ENCODE measurements at places on chromosomes 7 and 10. TPM values are rescaled to one million over a fixed set of nuclear protein-coding genes. Genes with fewer than 3 reads are reported as not detected.

- no peak for DNase-seq
These were observed 88.4 kb upstream of the SAMD8 start for GRCh38 chr10:75023074-75023473.

MPP7 gene
- total RNA-seq = 79.4 TPM

- DNase-seq = no peak
These were observed 109.8 kb downstream of the MKX start for GRCh38 chr10:27635699-27636270.

DNA sequence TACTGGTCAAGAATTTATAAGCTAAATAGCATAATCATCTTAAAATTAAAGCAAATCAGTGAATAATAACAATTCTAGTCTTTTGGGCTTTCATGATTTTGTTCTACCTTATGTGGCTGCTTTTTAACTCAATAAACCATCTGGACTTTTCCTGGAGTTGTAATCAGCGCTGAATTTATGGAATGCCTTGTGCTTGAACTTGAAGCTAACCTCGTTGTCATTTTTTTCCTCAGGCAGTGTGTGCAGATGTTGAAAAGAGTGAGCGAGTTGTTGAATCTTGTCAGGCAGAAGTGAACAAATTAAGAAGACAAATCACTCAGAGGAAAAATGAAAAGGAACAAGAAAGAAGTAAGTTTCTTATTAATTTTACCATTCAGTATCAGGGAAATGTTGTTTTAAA, 29.5 kb downstream of the ABRAXAS2 start:
- DNase-seq = no peak

DNA sequence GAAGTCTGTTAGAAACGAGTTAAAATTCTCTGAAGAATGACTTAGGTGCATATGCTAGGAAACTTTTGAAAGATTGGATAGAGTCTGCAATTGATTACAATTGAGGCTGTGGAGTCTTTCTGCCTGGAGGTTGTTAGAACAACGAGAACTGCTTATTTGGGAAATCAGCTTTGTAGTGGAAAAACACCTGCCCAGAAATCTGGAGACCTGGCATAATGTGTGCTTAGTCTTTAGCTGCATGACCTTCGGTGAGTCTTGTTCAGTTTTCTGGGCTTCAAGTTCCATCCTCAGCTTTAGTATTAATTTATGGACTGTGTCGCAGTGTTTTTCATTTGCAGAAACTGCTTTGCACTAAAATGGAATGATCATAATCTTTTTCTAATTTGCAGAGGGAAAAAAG, 31.7 kb downstream of the CCNY start:
- DNase-seq = no peak

DNA sequence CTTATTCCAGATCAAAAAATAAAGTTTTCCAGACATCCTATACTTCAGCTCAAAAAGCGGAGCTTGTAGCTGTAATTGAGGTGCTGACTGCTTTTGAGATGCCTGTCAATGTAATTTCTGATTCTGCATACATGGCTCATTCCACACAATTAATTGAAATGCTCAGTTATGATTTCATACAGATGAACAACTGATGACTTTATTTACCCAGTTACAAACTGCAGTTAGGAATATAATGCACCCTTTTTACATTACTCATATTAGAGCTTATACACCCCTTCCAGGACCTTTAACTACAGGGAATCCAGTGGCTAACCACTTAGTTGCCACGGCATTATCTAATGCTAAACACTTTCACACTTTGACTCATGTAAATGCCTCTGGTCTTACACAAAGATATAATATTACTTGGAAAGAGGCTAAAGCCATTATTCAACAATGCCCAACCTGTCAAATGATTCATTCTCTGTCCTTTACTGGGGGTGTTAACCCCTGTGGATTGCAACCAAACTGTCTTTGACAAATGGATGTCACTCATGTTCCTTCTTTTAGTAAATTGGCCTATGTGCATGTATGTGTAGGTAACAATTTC, 147.3 kb downstream of the ZNF33B start:
- DNase-seq = no peak

FBXL15 gene
- 7.9 TPM for total RNA-seq

CTBP2 gene
- 97.2 TPM for total RNA-seq

Data from Caco-2 (cell line).